ENCODE measurements at places on chromosomes 7 and 10.

DNA sequence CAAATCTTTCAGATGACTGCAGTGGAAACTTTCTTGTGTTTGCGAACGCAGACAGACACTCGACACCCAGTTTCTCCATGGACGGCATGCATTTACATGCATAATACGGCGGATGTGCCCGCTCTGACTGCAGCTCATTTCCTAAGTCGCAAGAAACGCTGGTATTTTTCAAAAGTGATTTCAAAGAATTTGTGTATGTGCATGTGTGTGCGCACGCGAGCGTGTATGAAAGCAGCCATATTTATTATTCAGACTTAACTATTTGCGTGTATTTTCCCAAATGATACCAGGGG, 436.5 kb upstream of the MGMT start:
- DNase-seq = no peak

- no peak for DNase-seq
These were observed 158.1 kb downstream of the LRRC4 start for GRCh38 chr7:127873151-127873550.

DNA sequence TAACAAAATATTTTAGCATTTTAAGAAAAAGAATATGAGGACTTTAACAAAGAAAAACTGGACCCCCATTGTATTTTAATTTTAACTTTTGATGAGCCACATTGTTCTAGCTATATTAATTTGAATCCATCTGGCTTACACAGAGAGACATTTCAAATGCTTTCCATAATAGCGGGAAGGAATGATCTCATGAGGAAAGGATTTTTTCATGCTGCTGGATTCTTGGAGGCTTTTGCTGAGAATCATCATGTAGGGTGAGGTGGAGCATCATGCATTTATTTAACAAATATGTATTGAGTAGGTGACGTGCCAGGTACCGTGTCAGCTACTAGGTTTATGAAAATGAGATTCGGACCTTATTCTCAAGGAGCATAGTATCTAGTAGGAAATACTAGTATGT, 1006.3 kb downstream of the SORCS1 start:
- DNase-seq = no peak

DNA sequence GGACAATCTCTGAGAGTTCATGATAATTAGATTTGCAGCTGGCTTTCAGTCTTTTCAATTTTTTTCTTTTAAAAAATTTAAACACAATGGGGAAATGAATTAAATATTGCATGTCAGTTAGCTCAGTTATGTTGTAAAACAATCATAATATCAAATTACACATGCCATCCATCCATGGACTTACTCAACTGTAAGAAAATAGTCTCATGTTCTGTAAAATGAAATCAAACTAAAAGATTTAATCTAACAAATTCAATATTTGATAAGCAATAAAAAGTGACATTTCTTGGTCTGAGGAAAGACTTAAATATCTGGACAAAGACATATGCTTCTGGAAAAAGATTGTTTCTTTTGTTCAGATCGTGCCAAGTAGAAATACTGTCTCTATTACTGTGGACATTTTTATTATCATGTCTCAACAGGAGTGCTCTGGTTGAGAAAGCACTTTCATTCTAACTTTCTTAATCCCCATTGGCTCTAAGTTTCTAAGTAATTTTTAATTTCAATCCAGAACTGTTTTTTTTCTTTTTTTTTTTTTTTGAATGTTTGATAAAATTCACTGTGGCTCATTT, 179.2 kb upstream of the FAM3C start:
- DNase-seq = no peak
